Mesothelial cell of epicardium (in vitro differentiated cells): ENCODE measurements at places on chromosomes 1 and 21.

DNA sequence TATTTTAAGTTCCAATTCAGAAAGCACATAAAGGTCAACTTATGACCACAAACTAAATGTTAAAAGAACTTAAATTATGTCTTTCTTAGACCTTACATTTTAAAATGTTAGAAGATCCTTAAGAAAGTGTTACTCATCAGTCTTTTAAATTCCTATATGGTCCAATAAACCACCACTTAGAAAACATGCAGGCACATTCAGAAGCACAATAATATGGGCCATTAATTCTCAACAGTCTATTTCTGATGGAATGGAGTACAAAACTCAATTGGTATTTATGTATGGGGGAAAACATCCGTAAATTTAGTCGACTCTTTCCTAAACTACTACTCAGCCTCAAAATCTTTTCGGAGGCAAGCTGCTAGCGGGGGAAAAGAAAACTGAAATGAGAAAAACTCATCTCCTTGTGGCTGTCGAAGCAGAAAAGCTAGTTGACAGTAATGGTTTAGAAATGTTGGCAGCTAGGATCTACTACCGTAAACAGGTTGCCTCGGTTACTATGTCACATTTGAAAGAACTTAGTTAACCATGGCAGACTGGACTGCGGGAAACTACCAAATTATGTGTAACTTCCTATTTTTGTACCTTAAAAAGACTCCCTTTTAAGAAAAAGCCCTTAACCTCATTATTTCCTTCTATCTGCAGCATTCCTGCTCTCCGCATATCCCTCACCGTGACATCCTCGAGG is 1.0 kb downstream of the TRMT1L start:
- no peak for DNase-seq

GRCh38 chr1:198151688-198152087 is 5.1 kb upstream of the NEK7 start:
- DNase-seq = no peak

GRCh38 chr21:34796518-34797200 is 127.9 kb downstream of the CLIC6 start:
- no peak for DNase-seq

DNA sequence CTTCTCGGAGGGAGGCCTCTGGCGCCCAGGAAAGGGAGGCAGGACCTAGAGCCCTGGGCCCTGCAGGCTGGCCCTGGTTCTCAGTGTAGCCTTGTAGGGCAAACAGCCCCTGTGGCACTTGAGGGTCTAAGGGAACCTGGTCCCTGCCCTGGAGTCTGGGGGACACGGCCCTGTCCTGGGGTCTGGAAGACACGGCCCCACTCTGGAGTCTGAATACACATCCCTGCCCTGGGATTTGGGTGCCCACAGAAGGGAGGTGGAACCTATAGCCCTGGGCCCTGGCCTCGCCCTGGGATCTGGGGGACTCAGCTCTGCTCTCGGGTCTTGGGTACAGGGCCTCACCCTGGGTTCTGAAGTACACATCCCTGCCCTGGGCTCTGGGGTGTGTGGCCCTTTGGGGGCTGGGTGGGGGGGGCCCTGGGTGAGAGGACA is 97.9 kb downstream of the OBSCN start:
- peak; percentile 10 for DNase-seq

GRCh38 chr1:85047472-85048295 is 616 bp downstream of the MCOLN3 start:
- peak; percentile 49 for DNase-seq

DNA sequence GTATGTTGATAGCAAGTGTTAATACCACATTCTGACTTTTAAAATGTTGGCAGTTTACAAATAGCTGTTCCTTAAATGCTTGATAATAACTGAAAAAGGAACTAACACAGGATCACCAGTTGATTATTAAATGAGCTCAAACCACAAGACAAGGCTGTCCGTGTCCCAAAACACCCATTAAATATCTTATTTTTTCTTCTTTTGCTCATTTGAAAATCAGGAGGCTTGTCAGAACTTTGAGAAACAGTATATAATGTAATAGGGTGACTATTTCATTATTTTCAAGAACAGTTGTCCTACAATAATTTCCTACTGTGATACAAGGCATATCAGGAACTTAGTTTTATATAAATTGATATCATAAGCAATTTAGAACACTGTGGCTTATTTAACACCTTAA is 2.7 kb downstream of the CDKN2C start:
- DNase-seq = no peak

- DNase-seq = no peak
These were observed 27.1 kb downstream of the DHCR24 start for GRCh38 chr1:54859700-54860391.

GRCh38 chr1:232593717-232594502 is 36.0 kb downstream of the SIPA1L2 start:
- DNase-seq = no peak

GRCh38 chr1:158179301-158180041 is 1.2 kb upstream of the CD1D start:
- DNase-seq = no peak
